ENCODE measurements at places on chromosomes 11 and 22. TPM values are rescaled to one million over a fixed set of nuclear protein-coding genes. Genes with fewer than 3 reads are reported as not detected.

DNA sequence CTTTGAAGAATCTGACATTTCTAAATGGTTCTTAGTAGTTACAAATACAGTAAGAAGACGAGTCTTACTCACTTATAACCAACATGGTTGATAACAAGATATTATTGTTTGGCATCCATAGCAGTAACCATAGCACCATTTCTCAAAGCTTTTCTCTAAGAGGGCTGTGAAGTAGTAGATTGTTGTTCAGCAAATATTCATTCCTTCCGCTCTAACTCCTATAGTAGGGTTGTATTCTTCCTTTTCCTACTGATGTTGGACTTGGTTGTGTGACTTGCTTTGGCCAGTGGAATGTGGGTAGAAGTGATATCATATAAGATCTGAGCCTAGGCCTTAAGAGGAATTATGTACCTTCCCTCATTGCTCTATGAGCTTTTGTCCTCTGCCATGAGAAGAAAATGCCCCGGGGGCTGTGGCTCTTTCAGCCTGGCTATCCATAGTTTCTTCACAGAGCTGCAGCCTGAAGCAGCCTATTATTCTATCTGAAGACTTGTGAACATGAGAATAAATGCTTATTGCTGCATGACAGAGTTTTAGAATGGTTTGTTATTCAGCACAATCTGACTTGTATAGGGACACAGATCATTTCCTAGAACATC is 28.9 kb upstream of the ZBED5 start:
- DNase-seq, result no peak

DNA sequence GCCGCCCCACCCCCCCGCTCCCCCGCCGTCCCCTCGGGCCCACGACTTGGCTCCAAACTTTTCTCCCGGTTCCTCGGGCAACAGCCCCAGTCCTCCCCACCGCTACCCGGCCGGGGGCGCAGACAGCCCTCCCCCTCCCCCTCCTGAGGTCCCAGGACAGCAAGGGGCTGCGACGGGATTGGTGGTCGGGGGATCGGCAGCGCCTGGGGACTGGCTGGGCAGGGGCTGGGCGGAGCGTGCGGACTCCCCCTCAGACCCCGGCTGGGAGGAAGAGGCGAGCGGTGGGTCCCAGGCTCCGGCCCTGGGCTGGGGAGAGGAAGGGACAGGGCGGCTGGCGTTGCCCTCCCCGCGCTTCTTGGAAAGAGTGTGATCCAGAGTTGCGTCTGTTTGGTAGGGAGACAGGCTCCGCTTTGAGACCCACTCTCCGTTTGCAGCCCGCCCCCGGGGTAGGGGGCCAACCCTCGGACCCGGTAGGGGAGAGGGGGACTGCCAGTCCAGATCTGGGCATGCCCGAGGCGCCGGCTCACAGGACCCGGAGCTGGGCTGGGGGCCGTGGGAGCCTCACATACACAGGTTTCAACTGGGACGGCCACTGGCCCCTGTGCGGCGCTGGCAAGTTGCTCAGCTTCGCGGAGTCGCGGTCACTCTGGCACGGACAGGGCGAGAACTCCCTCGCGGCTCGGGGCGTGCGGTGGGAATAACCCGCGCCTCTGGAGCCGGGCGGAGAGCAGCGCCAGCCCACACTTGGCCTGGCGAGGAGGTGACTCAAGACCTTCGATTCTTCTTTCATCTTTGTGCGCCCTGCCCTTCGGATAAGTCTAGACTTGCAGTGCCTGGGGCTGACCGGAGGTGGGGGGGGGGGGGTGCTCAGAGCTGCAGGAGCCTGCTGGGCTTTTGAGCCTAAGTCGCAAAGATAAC is 999 bp downstream of the TSKU start:
- DNase-seq, result peak; percentile 79

GRCh38 chr11:43874738-43875137 is 5.9 kb upstream of the ALKBH3 start:
- DNase-seq, result no peak

DNA sequence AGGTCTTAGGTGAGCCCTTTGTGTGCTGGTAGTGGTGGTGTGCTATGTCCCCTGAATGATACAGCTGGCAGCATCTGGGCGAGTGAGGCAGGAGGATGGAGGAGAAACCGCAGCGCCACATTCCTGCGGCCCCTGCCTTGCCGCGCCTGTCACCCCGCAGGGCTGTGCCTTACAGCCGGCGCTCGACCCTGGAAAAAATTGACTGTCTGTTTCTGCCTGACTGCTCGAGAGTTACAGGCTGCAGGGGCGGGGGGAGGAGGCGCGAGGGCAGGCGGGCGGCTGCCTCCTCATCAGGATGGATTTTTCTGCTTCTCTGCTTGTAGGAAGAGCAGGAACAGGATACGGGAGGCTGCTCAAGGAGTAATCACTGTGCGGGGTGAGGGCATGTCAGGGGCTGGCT is 443.4 kb downstream of the MIAT start:
- no peak for DNase-seq

DNA sequence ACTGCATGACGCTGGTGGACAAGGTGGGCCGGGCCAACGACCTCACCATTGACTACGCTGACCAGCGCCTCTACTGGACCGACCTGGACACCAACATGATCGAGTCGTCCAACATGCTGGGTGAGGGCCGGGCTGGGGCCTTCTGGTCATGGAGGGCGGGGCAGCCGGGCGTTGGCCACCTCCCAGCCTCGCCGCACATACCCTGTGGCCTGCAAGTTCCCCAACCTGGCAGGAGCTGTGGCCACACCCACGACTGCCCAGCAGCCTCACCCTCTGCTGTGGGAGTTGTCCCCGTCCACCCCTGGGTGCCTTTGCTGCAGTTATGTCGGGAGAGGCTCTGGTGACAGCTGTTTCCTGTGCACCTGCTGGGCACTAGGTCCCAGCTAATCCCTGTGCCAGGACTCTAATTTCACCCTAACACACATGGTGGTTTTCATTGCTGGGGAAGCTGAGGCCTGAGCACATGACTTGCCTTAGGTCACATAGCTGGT is 49.0 kb upstream of the PPP6R3 start:
- DNase-seq, result no peak

GRCh38 chr11:18065572-18065971 is 19.5 kb upstream of the TPH1 start:
- no peak for DNase-seq

DNA sequence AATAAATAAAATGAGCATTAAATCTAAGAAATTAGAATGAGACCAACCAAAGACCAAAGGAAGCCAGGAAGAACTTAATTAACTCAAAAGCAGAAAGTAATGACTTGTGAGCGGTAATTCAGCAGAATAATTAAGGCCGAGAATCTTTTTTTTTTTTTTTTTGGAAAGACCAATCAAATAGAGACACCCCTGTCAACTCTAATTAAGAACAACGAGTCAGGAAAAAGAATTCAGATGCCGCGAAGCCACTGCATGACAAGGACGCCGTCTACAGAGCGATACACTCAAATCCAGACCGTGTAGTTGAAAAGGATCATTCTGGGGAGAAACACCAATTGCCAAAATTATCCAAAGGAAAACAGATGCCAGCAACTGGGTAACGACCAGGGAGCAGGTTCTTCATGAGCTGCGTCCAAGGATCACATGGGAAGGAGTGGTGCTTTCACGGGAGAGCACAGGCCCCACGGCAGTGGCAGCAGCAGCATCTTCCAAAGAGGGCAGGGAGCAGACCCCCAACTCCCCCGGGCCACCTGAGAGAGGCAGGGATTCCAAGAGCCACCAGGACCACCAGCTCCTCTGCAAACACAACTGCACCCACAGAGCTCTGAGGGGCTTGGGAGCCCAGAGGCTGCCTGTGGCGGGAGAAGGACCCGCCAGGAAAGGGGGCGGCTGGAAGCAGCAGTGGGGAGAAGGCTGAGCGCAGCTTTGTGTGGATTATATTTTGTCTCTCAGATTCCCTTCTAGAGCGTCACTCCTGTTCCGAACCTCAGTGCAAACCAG is 469.8 kb downstream of the BRD1 start:
- no peak for DNase-seq

DNA sequence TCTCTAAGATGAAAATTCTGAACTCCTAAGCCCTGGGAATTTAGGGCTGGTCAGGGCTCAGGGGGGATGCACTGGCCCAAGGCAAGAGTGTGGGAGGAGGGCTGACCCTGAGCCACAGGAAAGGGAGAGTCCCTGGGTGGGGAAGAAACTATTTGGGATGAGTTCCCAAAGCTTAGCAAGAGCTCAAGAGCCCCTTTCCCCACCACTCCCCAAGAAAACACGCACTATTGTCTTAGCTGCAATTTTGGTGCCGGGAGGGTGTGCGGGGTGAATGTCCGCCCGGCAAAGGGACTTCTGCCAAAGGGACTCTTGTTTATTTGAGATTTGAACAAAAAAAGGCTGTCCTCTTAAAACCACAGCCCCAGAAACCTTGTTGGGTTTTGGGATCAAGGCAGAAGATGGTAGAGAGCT is 37.0 kb downstream of the KIAA1671 start:
- DNase-seq, result no peak

DNA sequence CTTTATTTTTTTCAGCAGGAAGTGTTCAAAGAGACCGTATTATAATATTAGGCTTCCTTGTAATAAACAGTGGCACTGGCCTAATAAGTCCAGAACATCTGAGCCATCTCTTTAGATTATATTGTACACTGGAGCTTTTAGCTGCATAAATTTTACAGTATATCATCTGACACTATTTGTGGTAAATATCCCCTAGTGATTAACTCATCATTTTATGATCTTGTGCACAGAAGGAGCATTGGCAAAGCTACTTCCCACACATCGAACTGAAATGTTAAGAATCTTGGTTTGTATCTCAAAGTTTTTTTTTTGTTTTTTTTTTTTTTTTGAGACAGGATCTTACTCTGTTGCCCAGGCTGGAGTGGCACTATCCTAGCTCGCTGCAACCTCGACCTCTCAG is 162.7 kb downstream of the HIPK3 start:
- DNase-seq, result no peak

DNA sequence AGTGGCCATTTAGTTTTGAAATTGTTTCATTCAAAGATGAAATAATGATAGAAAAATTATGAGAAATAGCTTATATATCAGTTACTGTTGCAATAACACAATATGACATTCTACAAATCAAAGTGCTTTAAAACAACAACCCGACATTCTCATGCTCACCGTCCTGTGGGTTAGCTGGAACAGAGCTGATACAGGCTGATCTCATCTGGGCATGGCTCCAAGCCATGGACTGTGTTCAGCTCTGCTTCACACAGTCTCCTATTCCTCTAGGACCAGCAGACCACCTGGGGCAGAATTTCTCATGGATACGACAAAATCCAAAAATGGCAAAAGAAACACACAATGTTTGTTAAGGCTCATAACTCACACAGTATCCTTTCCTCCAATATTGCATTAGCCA is 178.6 kb downstream of the CNTN5 start:
- no peak for DNase-seq

DNA sequence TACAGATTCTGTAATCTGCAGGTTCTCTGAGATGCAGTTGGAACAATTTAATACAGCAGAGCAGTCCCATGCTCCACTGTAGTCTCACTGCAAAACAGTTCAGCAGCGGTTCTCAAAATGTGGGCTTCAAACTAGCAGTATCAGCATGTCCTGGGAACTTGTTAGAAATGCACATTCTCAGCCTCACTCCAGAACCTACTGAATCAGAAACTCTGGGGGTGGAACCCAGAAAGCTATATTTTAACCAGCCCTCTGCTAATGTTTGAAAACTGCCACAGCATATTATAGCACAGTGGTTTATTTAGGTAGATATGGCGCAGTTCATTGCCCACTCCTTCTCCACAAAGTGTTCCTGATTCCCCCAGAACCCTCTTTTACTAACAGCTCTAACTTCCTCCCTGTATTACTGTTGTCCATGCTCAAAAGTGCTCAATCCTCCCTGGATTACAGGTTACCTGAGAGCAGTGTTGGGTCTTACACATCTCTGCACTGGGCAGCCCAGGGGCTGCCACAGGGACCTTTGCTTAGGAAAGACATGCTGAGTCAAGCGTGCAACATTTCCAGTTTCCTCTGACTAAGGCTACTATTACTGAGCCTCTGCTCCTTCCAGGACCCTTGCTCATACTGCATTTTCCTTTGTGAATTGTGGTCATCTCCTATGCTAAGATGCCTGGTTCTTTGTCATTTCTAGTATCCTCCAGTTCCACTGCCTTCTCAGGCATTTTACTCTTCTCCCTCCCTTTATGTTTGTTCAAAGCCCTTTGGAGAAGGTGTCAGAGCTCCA is 7.7 kb upstream of the DGAT2 start:
- DNase-seq, result no peak

GRCh38 chr11:75342231-75342918 is 9.1 kb downstream of the ARRB1 start:
- DNase-seq, result no peak

DNA sequence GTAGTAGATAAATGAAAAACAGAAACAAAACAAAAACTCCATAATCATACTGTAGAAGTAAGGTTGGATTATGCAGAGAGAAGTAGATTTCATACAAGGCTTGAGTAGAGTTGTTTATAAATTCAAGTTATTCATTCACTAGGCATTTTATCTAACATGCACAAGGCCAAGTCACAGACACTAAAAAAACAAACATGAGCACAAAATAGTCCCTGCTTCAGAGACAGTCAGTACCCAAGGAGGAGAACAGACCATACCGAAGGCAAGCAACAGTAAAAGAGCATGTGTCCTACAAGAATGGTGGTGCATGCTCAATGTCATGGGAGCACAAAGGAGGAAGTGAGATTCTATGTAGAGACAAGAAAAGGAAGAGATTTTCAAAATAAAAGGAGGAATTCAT is 796.5 kb upstream of the LRRC4C start:
- no peak for DNase-seq

DNA sequence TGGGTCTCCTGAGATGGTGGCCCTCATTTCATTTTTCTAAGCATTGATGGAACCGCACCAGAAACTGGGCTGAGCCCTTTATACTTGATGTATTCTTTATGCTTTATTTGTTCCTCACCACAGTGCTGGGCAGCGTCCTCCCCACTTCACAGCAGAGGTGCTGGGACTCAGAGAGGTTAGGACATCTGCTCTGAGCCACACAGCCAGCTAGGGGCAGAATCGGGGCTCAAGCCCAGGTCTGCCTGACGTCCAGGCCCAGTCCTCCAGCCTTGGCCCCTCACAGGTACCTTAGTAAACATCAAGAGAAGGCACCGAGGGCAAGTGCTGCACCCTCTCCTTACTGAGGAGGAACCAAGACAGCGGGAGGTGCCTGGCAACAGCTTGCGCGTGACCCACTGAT is 20.2 kb upstream of the SHISAL1 start:
- DNase-seq, result no peak

- no peak for DNase-seq
Measured at GRCh38 chr22:27456696-27457503, 344.7 kb downstream of the MN1 start.

GRCh38 chr11:113405724-113406478 is 18.3 kb downstream of the ANKK1 start:
- no peak for DNase-seq

PCF11 gene
- total RNA-seq, result 65.0 TPM

MPEG1 gene
- not detected for total RNA-seq

CST6 gene
- not detected for total RNA-seq

OR52R1 gene
- not detected for total RNA-seq

GAB4 gene
- not detected for total RNA-seq

MS4A4A gene
- total RNA-seq, result not detected

TCN2 gene
- 22.9 TPM for total RNA-seq

HINFP gene
- total RNA-seq, result 48.7 TPM

PLCB3 gene
- total RNA-seq, result 27.3 TPM
